ENCODE measurements at places on chromosomes 5 and 9.

- DNase-seq = no peak
These were observed 47.5 kb downstream of the CNOT6 start for GRCh38 chr5:180541710-180542109.

DNA sequence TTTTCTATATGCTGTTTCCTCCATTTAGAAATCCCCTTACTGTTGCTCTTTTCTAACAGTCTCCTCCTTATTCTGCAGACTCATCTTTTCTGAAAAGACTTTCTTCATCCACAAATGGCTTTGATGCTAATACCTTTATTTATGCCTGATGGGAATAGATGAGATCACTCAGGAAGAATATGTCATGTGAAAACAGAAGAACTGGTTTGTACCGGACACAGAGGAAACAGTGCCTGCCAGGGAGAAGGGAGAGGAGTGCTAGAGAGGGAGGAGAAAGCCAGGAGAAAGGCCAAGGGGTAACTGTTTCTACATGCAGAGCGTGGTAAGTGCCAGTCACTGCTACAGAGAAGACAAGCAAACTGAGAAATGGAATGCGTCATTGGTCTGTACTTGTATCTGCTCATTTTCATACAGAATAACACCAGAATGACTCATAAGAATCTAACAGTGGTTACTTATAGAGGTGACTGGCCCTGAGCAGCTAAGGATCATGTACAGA is 45.9 kb upstream of the PJA2 start:
- peak; percentile 26 for DNase-seq

- no peak for DNase-seq
These were observed 29.7 kb upstream of the MEIKIN start for GRCh38 chr5:131974956-131975726.

GRCh38 chr5:103490030-103490739 is 72.4 kb downstream of the NUDT12 start:
- no peak for DNase-seq

- no peak for DNase-seq
These were observed 179.5 kb downstream of the TMEM38B start for GRCh38 chr9:105873801-105874200.

DNA sequence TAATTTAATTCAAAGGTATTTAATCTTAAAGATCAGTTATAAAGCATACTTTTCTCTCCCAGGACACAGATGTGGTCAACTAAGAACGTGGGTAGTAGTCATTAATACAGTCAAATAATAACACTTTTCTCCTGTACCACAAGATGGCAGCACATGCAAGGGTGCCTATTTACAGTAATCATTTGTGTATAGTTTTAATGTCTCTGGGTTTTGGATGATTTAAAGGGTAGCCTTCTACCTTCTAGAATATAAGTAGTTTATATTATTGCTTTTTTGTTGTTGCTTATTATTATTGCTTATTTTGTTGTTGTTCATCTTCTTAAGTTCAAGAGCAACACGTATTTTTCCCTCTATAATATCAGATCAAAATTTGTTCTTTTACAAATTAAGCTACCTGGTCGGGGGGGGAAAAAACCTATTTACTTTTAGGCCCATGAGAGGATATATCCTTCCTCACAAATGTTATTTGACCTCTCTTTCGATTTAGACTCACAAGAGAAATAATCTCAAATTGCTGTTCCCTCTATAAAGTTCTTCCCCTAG is 59.6 kb upstream of the SLC27A6 start:
- no peak for DNase-seq

- no peak for DNase-seq
These were observed 525.9 kb upstream of the CLINT1 start for GRCh38 chr5:158384535-158385481.

DNA sequence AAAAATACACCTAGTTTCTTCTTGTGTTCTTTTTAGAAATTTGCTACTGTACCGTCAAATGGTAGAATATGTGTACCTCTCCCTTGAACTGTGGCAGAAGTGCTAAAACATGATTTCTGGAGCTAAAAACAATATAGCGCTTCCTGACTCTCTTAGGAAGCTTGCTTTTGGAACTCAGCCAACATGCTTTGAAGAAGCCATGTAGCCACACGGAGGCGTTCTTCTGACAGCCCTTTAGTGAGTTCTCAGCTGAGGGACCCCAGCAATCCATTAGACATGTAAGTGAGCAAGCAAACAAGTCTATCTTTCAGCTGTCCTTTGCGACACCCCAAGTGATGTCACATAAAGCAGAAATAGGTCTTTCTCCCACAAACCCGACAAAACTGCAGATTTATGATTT is 917.0 kb downstream of the CDH9 start:
- no peak for DNase-seq

Data from GM12892 (cell line).